Jurkat, Clone E6-1 (cell line): ENCODE measurements at places on chromosomes 13 and 19.

DNA sequence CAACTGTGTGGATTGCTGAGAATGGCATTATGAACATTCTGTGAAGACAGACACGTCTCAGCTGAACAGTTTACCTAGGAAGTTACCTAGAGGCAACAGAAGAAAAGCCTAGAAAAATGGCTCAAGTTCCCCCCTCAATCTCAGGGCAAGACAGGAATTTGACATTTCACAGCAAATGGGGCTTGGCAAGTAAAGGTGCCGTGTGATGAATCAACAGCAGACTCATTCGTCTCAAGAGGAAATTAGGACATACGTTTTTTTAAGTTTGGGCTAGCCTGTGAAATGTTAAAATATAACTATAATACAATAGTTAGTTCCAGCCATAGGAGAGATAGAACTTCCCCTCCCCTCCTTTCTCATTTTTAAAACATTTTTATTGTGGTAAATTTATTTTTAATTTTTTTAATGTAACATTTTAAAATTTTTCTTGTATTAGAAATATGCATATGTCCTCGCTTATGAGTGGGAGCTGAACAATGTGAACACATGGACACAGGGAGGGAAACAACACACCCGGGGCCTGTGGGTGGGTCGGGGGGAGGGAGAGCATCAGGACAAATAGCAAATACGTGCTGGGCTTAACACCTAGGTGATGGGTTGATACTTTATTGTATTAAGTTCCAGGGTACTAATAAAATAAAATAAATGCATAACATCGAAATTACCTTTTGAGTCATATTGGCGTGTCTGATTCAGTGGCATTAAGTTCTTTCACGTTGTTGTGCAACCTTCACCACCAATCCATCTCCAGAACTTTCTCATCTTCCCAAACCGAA, 116.0 kb downstream of the COL4A2 start:
- DNase-seq, result no peak

GRCh38 chr13:20351281-20352022, 119.3 kb upstream of the GJB6 start:
- peak; percentile 51 for DNase-seq

GRCh38 chr13:100646030-100646673, 28.4 kb downstream of the TMTC4 start:
- no peak for DNase-seq

GRCh38 chr13:98372876-98373275, 195.8 kb upstream of the RNF113B start:
- DNase-seq, result no peak

DNA sequence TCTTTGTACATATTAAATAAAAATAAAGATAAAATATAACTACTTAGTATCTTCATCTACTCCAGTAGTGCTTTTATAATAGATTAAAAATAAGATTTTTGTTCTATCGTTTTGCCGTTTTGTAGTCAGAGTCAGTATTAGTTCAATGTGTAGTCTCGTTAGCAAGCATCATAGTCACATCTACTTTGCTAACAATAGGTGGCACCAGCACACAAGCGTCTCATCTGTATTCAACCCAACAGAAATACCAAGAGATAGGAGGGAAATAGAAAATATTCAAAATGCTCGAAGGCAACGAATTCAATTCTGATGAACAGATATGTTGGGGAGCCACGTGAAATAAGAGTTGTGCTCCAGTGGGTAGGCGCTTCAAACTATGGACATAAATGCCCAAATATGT, 21.4 kb upstream of the MICU2 start:
- peak; percentile 54 for DNase-seq
